ENCODE measurements at places on chromosomes 7 and 10. TPM values are rescaled to one million over a fixed set of nuclear protein-coding genes. Genes with fewer than 3 reads are reported as not detected.

The KCND2 gene
- total RNA-seq: 0.03 TPM

The CAMK2B gene
- 0.15 TPM for total RNA-seq

The SORBS1 gene
- total RNA-seq: 0.43 TPM

The TMEM270 gene
- total RNA-seq: not detected

The CTAGE4 gene
- total RNA-seq: 0.12 TPM

The SNX8 gene
- 12.6 TPM for total RNA-seq

The ADAMTS14 gene
- total RNA-seq: not detected

The IRF5 gene
- total RNA-seq: 6.5 TPM

The OR2A5 gene
- total RNA-seq: not detected

The SOSTDC1 gene
- 0.10 TPM for total RNA-seq

The GOLGA7B gene
- total RNA-seq: 0.02 TPM

The TFPI2 gene
- total RNA-seq: 998 TPM

Data from NCI-H460 (cell line).